ENCODE measurements at places on chromosomes 16 and 17. TPM values are rescaled to one million over a fixed set of nuclear protein-coding genes. Genes with fewer than 3 reads are reported as not detected.

DNA sequence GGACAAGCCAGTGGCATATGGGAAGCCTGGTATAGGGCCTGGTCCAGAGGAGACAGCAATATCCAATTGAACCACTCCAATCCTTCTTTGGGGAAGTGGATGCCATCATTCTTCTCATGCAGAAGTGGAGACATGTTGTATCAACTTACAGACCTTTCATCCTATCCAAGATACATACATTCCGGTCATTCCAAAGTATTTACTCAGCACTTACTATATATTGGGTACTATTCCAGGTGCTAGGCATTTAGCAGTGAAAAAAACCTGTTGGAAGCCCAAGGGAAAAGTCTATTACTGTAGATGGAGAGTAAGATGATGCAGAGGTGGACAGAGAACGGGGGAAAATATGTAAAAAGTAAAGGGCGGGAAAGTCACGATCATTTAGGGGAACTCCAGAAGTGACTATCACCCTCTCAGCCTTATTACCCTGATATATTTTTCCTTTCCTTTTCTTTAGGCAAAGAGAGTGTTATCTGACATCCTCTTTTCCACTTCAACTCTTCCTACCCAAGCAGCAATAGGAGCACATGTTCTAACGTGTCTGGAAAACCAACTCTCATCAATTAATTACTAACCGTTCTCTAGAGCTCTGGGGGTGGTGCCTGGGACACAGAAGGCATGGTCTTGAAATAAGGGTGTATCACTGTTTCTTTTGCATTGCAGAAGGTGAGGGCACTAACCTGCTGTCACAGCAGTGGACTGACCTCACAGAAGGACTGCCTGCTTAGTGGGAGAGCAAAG is 210.1 kb upstream of the MAF start:
- no peak for DNase-seq

DNA sequence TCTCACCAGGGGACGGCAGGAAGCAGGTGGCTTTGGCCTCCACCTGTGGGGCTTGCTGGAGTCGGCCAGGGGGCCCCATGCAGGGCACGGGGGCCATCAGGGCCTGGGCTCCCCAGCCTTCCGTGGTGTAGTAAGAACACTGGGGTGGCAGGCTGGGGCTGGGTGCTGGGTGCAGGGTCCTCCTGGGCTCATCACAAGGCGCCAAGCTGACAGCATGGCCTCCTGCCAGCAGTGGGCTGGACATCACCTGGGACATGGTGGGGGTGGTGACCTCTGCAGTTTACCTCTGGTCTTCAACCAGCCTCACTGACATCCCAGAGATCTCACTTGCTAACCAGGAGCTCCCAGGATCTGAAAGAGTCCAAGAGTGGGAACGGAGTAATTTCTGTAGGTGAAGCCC is 5.3 kb downstream of the TNS4 start:
- DNase-seq, result no peak

The TP53TG3D gene
- 0.29 TPM for polyA plus RNA-seq

The ABCC11 gene
- polyA plus RNA-seq, result 0.01 TPM

- no peak for DNase-seq
Measured at GRCh38 chr16:55543472-55543871, 23.0 kb upstream of the CAPNS2 start.

- DNase-seq, result no peak
Measured at GRCh38 chr16:86498671-86499439, 11.5 kb upstream of the FOXF1 start.

DNA sequence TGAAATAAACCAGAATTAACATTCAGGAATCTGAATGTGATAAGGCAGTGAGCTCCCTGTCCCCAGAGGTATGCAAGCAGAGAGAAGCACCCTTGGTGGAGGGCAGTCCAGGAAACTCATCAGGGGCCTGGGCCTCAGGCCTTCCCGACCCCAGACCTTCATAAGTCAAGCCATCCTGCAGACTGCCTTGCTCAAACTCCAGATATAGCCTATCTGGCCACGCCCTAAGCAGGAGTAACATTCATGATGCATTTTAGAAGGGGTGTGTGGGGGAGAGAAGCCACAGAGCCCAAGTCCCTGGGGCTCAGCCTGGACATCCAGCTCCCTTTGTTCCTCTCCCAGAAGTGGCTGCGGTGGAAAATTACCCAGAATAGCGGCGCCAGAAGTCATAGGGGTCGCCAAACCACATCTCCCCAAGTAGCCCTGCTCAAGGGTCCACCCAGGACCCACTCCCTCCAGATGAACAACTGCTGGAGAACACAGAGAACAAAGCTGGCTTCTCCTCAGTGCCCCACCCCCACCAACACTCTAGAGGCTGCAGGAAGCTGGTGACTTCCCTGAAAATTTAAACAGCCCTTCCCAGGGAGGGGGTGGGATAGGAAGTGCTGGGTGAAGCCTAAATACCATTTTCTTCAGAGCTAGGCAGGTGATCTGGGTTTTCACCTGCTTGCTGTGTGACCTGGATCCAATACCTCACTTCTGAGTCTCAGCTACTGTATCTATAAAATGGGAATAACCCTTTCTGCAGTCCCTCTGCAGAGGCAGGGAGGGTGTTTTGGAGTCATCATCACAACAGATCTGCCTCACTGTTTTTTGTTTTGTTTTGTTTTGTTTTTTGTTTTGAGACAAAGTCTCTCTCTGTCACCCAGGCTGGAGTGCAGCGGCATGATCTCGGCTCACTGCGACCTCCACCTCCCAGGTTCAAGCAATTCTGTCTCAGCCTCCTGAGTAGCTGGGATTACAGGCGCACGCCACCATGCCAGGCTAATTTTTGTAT is 1.5 kb upstream of the SREBF1 start:
- DNase-seq, result peak; percentile 89

GRCh38 chr16:81237282-81237681 is 1.2 kb upstream of the BCO1 start:
- peak; percentile 66 for DNase-seq

- DNase-seq, result no peak
Measured at GRCh38 chr16:11495066-11495407, 91.7 kb downstream of the LITAF start.

The DRG2 gene
- polyA plus RNA-seq, result 44.3 TPM

The ELMO3 gene
- 1.3 TPM for polyA plus RNA-seq

GRCh38 chr17:42389899-42390298 is 1.7 kb upstream of the STAT3 start:
- DNase-seq, result no peak

All from heart right ventricle (tissue), 16 donors.